SJSA1 (cell line): ENCODE measurements at places on chromosomes 3 and 15. TPM values are rescaled to one million over a fixed set of nuclear protein-coding genes. Genes with fewer than 3 reads are reported as not detected.

GRCh38 chr3:192848371-192849233, 69.1 kb downstream of the MB21D2 start:
- DNase-seq = peak; percentile 28

DNA sequence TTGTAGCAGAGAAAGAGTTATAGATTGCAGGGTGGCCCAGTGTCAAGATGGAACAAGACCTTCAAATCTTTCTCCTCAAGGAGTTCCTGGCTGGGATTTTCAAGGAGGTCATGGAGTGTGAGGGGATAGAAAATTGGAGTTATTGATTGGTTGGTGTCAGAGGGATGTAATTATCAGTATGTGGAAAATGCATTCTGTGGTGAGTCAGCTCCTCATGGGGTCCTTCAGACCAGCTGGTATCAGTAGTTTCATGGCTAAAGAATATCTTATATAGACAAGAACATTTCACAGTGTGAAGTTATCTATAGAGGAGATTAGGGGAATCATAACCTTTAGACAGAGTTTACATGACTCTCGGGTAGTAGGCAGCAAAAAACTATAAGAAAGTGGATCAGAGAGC, 1114.0 kb upstream of the GBE1 start:
- no peak for DNase-seq

Gene BFSP2
- not detected in 2 replicates for total RNA-seq

Gene EXD1
- total RNA-seq = not detected in 2 replicates

Gene GABRB3
- not detected in 2 replicates for total RNA-seq
